Calu3 (cell line): ENCODE measurements at places on chromosomes 3 and 15. TPM values are rescaled to one million over a fixed set of nuclear protein-coding genes. Genes with fewer than 3 reads are reported as not detected.

DNA sequence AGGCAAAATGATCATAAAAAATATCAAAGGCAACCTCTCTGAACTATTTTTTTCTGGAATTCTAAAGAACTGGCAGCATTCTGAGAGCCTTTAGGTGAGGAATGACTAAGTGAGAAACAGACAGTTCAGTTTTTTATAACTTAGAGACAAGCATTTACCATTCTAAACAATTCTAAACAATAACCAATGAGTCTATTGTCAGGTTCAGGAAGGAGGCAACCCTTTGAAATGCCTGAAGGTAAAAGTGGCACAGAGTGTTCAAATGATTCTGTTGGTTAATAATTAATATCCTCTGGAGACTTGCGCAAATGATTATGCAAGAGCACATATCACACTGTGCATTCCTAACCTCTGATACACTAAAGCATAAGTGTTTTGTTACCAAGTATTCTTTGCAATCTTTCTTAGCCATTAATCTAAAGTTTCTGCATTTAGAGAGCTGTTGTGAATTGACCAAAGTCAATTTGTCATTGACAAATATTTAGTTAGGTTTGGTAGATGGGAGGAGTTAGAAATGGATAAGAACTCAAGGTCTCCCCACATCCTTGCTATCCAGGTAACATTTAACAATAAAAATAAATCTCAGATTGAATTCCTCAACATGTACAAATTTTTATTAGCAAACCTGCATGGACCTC, 9.2 kb upstream of the TGFBR2 start:
- peak; percentile 45 for DNase-seq

DNA sequence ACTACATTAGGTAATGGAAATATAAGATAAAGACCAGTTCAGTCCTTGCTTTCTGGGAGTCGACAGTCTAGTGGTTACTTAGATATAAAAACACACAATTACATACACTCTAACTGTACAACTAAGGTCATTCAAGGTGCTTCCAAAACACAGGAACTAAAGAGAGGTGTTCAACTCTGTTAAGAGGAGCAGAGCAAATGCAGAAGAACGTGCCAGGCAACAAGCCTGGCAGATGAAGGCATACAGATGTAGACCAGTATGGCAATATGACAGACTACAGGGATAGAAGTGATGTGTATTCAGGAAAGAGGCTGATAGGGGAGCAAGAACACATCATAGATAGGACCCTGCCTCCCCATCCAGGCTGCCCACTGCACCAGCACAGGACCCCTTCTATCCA, 78.3 kb downstream of the CBLB start:
- DNase-seq = no peak

GRCh38 chr3:10928961-10929471, 63.5 kb upstream of the SLC6A1 start:
- no peak for DNase-seq

GRCh38 chr3:142363936-142364467, 83.8 kb downstream of the XRN1 start:
- no peak for DNase-seq

- DNase-seq = no peak
Measured at GRCh38 chr3:100972867-100973266, 20.4 kb downstream of the ABI3BP start.

Gene CCR9
- total RNA-seq = not detected in 2 replicates
